ENCODE measurements at places on chromosomes 1 and 21. TPM values are rescaled to one million over a fixed set of nuclear protein-coding genes. Genes with fewer than 3 reads are reported as not detected.

DNA sequence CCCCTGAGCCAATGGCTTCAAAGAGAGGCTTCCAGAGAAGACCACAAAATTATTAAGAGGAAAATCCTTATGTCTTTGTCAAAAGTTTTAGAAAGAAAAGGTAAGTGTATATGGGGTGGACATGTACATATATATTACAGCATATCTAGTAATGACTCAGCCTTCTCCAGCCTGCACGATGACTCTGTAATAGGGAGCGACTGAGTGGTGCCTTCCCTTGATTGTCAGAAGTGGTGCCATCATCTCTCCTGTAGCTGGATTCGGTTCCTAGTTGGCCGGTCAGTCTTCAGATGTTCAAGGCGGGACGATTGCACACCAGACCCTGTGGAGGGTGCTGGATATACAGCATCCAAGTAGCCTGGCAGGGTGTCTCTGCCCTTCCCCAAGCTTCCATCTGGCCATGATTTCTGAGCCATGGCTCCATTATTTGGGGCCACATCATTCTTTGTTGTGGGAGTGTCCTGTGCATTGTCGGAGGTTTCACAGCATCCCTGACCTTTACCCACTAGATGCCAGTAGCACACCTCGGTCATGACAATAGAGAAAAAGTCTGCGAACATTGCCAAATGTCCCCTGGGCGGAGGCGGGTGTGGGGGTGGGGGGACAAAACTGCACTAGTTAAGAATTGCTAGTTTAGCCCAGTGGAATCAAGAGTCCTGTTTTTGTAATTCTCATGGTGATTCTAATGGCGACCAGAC, 206.2 kb upstream of the KAZN start:
- H3K4me1 ChIP-seq, result no peaks in the 10 kb centered on the region
- H3K27me3 ChIP-seq, result no peaks in the 10 kb centered on the region
- H3K4me3 ChIP-seq, result no peak overlapping the region
- no peaks in the 10 kb centered on the region for H3K36me3 ChIP-seq

GRCh38 chr1:115829023-115829674, 11.8 kb downstream of the NHLH2 start:
- H3K27ac ChIP-seq, result no peak overlapping the region
- H3K4me1 ChIP-seq, result peaks cover 8% of the 10 kb centered on the region
- no peak overlapping the region for H3K4me3 ChIP-seq
- H3K27me3 ChIP-seq, result peaks cover 67% of the 10 kb centered on the region
- no peak for DNase-seq
- H3K36me3 ChIP-seq, result no peaks in the 10 kb centered on the region

DNA sequence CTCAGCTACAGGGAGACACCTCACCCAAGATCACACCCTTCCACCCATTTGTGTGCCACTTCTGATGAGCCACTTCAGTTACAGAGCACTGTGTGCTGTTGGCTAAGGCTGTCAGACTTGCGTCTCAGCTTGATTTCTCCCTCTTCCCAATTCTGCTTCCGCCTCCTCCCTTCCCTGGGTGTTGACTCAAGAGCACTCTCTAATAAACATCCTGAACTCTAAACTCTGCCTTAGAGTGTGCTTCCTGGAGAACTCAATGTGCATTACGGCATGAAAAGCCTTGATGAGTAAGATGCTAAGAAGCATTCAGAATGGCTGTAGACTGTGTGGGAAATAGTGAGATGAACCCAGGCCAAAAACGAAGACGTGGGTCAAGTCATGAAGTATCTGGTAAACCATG, 54.9 kb upstream of the S1PR1 start:
- H3K4me1 ChIP-seq, result no peaks in the 10 kb centered on the region
- DNase-seq, result no peak
- H3K36me3 ChIP-seq, result no peaks in the 10 kb centered on the region
- no peak overlapping the region for H3K4me3 ChIP-seq
- no peaks in the 10 kb centered on the region for H3K27me3 ChIP-seq

DNA sequence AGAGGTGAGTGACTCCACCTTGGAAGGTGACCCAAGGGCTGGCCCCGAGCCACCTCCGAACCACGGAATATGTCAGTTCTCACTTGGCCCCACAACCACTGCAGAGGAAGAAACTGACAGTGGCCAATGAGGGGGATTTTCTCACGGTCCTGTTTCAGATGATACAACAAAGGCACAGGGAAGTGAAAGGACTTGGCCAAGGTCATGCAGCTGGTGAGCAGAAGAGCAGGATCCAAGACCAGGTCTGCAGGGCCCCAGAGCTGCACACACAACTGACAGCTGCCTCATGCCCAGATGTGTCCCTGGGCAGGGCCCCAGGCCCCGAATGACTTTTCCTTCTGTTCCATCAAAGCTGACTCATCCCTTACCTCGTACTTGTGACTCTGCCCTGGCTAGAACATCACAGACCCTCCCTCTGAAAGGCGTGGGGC, 25.8 kb upstream of the EVA1B start:
- peaks cover 21% of the 10 kb centered on the region for H3K36me3 ChIP-seq
- H3K4me3 ChIP-seq, result no peak overlapping the region
- H3K27ac ChIP-seq, result no peak overlapping the region
- no peaks in the 10 kb centered on the region for H3K27me3 ChIP-seq

GRCh38 chr1:244154872-244155531, 103.9 kb downstream of the ZBTB18 start:
- no peak for DNase-seq
- no peak overlapping the region for H3K4me3 ChIP-seq
- no peaks in the 10 kb centered on the region for H3K36me3 ChIP-seq
- no peaks in the 10 kb centered on the region for H3K4me1 ChIP-seq
- no peaks in the 10 kb centered on the region for H3K27me3 ChIP-seq
- no peak overlapping the region for H3K27ac ChIP-seq

DNA sequence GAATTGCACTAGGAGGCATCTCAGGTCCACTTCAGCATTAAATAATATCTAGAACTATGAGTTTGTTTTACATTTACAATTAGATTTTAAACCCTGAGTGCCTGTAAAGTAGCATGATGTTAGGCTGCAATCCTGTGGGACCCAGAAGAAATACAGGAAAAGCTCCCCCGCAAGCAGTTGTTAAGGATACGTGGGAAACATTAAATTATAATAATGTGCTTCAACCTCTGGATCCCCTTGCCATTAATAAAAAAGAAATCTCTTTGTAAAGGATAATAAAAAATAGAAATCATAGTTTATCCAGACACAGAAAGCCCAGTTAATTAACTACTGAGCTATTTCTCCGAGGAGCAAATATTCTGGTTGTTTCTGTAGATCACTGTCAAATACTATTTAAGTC, 106.0 kb downstream of the PCNX2 start:
- no peaks in the 10 kb centered on the region for H3K4me1 ChIP-seq
- H3K36me3 ChIP-seq, result no peaks in the 10 kb centered on the region
- DNase-seq, result no peak
- H3K27me3 ChIP-seq, result no peaks in the 10 kb centered on the region

DNA sequence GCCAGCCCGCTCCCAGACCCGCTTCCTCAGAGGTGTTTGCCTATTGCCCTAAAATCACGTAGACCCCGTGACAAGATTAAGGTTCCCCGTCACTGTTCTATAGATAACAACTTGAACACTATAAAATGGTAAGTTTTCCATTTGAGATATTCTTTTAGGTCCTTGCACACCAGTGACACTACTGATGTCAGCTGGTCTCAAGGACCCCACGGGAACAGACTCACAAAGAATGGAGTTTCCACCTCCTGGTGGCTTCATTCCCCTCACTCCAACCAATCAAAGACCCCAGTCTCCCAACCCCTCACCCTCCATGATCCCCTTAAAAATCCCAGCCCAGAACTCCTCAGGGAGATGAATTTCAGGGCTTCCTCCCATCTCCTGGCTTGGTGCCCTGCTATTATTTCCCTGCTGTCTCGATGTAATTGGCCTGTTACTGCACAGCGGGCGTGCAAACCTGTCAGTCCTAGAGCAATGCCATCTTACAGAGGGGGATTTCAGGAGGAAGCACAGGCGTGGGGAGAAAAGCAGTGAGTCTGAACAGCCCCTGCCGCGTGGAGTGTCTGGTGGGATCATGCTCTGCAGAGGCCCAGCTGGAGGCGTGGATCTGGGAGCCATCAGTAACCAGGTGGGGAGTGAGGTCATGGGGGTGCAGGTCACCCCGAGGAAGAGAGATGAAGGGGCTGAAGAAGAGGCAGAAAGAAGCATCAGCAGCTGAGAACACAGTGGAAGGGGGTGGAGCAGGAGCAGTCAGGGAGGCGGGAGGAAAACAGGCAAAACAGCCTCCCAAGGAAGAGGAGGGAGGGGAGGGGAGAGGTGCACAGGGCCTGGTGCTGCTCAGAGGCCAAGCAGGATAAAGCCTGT, 35.1 kb upstream of the LBR start:
- no peak overlapping the region for H3K27ac ChIP-seq
- no peaks in the 10 kb centered on the region for H3K4me1 ChIP-seq
- no peak overlapping the region for H3K4me3 ChIP-seq

DNA sequence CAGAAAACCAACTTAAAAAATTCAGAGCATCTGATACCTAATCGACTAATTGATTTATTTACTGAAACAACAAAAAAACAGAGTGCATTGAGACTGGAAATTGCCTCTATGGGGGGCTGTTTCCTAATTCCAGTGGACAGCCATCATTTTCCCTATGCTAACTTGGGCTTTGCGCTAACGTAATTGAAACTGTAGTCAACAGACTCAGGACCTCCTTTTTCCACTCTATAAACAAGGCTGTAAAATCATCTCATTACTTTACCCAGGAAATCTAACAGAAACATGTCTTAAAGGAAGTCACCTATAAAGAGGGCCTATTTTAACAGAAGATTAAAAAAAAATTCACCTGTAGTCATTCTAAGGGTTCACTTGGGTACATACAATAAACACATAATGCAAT, 2.1 kb downstream of the ERG start:
- no peaks in the 10 kb centered on the region for H3K4me1 ChIP-seq
- H3K27me3 ChIP-seq, result no peaks in the 10 kb centered on the region
- H3K27ac ChIP-seq, result peak overlapping the region; percentile 56
- H3K36me3 ChIP-seq, result no peaks in the 10 kb centered on the region
- no peak overlapping the region for H3K4me3 ChIP-seq

DNA sequence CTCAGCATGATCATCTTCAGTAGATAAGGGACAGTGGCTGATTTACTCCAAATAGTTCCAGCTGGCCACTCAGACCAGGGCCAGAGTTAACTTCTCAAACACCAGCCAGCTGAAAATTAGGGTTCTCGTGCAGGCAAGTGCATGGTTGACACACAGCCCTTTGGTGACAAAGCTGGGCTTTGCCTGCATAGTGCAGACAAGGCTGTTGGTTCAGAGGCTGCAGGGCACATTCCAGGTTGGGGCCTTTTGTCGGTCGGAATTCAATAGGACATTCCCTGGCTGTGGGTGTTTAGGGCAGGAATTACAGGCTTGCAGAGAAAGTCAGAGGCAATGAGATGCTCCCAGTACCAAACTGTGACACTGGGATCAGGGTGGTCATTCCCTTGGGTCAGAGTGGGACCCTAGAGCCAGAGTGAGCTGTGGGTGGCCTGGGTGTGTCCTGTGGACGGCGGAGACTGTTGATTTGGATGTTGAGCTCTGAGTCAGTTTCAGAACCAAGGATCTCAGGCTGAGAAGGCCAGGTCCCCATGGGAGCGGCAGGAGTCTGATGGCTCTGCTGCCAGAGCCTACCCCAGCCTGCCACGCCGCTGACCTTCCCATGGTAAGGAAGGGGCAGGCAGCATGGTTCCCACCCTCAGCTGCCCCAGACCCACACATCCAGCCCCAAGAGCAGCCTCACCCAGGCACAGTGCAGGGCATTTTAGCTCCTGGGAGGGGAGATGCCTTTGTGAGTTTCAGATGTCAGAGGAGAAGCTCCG, 56.2 kb downstream of the STUM start:
- H3K4me1 ChIP-seq, result peaks cover 32% of the 10 kb centered on the region
- H3K36me3 ChIP-seq, result no peaks in the 10 kb centered on the region
- H3K27ac ChIP-seq, result no peak overlapping the region
- no peaks in the 10 kb centered on the region for H3K27me3 ChIP-seq
- H3K4me3 ChIP-seq, result no peak overlapping the region
- no peak for DNase-seq

GRCh38 chr1:22970096-22970495, 2.6 kb downstream of the LACTBL1 start:
- H3K27ac ChIP-seq, result no peak overlapping the region
- H3K4me3 ChIP-seq, result no peak overlapping the region
- H3K4me1 ChIP-seq, result no peaks in the 10 kb centered on the region
- DNase-seq, result no peak
- peaks cover 16% of the 10 kb centered on the region for H3K27me3 ChIP-seq

DNA sequence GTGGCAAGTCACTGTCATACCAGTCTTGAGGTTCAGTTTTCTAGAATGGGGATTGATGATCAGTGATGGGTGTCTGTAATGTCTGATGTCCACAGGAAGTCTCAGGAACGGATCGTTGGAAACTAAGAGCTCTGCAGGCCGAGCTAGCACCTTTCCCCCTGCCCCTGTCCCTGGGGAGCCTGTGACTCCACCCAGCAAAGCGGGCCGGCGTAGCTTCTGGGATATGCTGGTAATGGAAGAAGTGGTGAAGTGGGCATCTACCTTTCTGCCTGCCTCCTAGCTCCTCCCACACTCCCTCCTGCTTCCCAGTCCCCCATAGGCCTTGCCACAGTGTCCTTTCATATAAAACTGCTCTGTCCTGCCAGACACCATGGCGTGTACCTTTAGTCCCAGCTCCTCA, 13.4 kb downstream of the HYI start:
- H3K4me1 ChIP-seq, result no peaks in the 10 kb centered on the region
- H3K27ac ChIP-seq, result no peak overlapping the region
- H3K27me3 ChIP-seq, result no peaks in the 10 kb centered on the region
- no peak for DNase-seq
- no peak overlapping the region for H3K4me3 ChIP-seq

DNA sequence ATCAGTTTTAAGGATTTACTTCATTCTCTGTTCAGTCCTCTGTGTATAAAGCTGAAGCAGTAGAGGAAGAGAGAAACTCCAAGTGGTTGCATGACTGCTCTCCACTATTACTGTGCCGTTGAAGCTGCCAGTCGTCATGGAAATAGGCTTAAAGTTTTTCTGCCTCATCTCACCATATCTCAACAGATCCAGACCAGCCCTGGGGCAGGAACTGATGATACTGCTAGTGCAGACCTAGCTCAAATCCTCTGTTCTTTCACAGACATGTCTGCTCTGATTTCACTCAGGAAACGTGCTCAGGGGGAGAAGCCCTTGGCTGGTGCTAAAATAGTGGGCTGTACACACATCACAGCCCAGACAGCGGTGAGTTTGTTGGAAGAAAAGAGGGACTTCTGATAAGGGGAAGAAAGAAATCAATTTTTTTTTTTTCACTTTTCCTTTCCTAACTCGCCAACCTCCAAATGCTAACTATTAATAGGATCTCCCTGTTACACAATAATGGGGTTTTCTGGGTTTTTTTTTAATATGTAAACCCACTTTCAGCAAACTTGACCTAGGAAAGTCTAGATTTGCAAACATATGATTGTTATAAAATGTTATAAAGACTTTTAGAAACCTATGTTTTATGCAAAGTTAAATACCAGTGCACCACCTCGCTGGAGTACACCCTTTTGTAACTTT, 22.2 kb upstream of the STRIP1 start:
- H3K27me3 ChIP-seq, result no peaks in the 10 kb centered on the region
- peaks cover 46% of the 10 kb centered on the region for H3K36me3 ChIP-seq
- DNase-seq, result no peak
- H3K4me1 ChIP-seq, result no peaks in the 10 kb centered on the region
- H3K4me3 ChIP-seq, result no peak overlapping the region

Gene PLCH2
- 4.0 TPM for total RNA-seq

Gene KLHDC7A
- 1.3 TPM for total RNA-seq

Gene COP1
- total RNA-seq, result 50.0 TPM

Data from lung (tissue), 17 donors.